ENCODE measurements at places on chromosomes 2 and 18.

- DNase-seq = no peak
Measured at GRCh38 chr2:217337771-217338170, 477.9 kb upstream of the TNP1 start.

- no peak for DNase-seq
Measured at GRCh38 chr18:36950282-36950681, 121.4 kb downstream of the KIAA1328 start.

DNA sequence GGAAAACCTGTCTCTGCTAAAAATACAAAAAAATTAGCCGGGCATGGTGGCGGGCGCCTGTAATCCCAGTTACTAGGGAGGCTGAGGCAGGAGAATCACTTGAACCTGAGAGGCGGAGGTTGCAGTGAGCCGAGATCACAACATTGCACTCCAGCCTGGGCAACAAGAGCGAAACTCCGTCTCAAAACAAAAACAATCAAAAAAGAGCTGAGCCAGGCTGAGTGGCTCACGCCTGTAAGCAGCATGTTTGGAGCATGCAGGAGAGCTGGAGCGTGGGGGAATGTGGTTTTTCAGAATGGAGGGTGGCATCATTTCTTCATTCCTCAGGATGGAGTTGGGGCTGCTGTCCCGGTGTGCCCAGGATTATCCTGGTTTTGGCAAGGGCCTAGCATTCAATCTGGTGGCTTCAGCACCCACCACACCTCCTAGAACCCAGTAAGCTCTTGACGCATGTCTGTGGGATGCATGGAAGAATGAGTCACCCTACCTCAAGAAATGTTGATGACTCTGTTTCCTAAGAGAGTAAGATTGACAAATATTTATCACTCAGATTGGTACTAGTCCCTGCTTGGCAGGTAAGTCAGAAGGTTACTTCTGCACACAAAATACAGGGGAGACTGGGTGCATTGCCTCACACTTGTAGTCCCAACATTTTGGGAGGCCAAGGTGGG is 90.2 kb upstream of the ODC1 start:
- no peak for DNase-seq

GRCh38 chr2:223056701-223057418 is 4.9 kb downstream of the KCNE4 start:
- DNase-seq = no peak

DNA sequence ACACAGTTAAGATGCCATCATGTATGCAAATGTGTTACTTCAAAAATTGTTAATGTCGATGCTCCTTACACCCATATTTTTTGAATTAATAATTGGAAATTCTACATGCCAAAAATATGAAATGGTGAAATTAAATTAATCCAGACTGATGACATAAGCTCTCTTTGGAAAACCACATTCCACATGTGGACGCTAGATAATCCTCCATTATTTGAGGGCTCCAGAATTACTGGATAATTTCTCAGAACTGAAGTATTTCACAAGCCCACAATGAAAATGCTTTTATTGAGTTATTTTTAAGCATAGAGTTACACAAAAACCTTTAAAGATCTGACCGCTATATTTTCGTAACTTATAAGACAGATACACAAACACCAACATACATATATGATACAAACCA is 47.8 kb downstream of the FARSB start:
- DNase-seq = no peak

DNA sequence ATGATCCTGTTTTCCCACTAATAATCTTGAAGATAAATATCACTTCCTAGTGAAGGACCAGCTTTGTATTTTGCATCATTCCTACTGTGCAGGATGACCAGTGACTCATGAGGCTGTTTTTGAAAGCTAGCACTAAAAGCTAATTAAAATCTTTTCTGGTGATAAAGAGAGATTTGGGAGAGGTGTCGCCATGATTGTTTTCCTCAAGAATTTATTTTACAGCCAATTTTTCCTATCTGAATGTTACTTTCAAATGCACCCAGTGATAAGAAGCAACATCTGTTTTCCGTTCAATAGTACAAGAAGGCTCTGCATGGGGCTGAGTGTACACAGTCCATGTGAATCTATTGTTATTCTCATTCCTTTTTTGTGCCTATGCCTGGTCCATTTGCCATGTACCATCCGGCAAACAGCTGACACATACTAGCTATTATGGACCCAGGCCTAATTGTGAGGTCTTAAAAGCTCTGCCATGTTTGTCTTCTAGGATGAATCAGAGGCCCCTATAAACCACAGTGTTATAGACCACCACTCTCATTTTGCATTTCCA is 28.4 kb downstream of the MEIS1 start:
- DNase-seq = no peak

- no peak for DNase-seq
Measured at GRCh38 chr18:34261865-34262780, 37.4 kb upstream of the NOL4 start.

DNA sequence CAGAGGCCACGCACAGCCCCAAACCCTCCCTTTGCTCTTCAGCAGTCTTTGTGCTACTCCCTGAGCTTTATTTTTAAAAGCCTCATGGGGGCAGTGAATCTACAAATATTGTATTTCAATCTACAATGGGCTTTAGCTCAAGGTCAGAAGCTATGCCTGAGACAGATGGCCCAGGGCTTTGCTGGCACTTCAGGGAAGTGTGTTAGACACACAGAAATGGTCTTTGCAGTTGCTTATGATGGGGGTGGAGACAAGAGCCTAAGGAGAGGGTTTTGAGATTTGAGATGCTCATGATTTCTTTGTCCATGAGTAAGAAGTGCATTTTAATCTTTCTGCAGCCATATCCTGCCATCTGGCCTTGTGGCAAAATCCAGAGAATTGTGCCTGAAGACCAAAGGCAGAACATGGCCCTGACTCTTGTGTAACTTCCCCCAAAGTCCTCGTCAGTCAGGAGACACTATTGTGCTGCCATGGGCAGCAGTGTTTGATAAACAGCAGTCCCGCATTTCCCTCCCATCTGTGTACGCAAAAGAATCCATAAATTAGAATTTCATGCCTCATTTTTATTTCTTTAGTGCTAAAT is 92.6 kb downstream of the VAPA start:
- peak; percentile 8 for DNase-seq

- DNase-seq = no peak
Measured at GRCh38 chr2:231820786-231821303, 34.6 kb downstream of the COPS7B start.

DNA sequence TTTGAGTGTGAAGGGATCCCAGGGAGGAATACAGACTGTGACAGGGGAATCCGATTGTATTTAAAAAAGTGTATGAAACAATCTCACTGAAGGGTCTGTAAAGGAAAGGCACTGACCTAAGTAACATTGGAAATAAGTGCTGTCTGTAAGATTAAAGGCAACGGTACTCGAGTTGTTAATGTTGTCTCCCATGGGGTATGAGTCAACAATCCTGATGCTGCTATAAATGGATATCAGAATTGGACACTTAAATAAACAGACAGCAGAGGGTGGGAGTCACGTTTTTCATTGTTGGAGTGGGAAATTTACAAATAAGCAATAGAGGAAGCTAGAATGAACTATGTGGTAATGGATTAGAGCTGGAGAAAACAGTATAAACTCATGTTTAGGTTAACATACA is 452.4 kb upstream of the RGPD4 start:
- no peak for DNase-seq

DNA sequence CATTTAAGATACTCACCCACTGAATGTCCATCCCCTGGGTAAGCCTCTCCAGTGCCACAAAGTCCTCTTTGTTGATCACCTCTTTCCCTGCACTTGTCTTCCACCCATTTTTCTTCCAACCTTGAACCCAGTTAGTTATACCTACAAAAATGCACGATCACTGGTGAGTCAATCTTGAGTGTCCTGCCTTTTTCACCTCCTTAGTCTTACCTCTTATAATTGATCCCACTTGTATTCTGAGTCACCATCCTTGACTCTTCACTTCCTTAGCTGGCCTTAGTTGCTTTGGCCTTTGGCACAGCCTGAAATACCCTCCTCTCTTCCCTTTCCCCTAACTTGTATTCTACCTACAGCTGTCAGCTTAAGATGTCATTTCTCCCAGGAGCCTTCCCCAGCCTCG is 10.2 kb downstream of the RNASEH1 start:
- no peak for DNase-seq

DNA sequence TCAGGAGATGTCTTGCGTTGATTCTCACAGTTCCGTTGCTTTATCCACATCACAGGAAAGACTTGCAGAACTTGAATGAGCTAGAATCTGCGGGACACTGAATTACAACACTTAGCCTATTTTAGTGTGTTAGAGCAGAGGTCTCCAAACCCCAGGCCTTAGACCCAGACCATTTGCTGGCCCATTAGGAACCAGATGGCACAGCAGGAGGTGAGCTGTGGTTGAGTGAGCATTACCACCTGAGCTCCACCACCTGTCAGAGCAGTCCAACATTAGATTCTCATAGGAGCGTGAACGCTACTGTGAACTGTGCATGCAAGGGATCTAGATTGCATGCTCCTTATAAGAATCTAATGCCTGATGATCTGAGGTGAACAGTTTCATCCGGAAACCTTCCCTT is 3.8 kb downstream of the MRPL30 start:
- no peak for DNase-seq

DNA sequence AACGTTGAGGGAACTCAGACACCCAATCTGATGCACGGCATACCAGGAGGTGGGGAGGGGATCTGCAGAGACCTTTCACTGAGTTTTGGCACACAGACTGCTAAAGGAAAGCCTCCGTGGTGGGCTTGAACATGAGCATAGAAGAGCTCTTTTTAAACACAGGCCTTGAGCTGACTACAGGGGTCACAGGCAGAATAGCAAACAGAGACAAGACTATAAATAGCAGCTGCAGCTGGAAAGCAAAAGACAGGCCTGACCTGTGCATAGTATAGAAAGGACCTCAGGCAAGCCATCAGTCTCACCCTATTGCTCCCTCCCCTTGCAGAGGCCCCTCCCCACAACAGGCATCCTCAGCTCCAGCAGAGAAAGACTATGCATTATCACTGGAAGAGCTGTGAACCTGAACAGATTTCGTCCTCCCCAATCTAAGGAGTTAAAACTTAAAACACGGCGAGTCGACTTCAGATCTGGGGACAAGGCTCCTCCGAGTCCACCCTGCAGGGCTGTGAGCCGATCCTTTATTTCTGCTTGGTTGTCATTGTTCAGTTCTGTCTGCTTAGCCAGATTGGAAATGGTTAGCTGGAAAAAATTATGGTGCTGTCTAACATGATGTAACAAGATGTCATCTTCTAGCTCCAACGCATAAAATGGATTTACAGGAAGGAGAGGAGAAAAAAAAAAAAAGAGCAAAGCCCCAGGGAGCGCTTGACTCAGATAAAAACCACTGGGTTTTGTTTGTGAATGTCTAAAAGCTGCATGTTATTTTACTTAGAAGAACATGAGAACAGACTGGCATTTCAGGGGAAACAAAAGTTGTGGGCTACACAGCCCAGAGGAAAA is 25.2 kb upstream of the LCLAT1 start:
- DNase-seq = peak; percentile 59

- no peak for DNase-seq
Measured at GRCh38 chr2:25014631-25015030, 27.2 kb upstream of the EFR3B start.

DNA sequence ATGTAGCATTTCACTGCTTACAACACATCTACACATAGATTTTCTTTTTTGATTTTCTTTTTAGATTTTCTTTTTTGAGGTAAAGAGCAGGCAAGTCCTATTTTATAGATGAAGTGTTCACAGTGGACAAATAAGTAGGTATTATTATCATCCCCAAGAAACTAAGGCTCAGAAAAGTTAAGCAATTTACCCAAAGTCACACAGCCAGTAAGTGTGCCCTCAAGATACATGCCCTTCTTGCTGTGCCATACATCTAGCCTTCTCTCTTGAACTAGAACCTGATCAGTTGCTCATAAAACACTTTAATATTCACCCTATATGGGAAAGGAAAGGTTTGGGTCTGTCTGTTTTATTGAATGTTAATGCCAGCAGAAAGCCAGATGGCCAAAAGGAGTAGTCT is 50.3 kb downstream of the DAPL1 start:
- DNase-seq = no peak

DNA sequence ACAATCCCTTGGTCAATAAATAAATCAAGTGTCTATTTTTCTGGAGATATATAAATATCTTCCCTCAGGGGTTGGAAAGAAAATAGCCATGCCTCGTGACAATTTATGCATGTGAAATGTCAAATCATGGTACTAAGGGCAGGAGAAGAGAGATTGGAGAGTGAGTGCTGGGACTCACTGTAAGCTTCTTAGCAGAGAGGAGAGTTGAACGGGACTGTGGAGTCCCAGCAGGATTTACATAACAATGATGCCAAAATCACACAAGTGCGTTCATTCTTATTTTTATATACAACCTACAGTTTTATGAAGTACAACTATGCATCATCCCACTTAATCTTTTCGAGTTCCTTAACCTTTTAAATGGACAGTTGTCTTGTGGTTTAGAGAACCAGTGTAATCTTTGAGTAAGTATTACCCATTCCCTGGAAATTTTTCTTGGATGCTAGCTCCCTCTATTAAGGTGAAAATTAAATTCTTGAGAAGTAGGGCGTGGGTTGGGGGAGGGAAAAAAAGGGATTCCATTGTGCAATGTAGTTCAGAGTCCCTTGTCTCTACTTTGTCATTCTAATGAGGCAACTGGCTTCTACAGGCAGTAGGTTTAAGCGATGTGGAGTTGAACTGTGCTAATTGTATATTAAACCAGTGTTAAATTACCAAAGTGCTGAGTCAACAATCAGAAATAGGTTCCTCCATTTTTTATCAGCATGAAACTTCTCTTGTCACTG is 143.6 kb upstream of the EPHA4 start:
- no peak for DNase-seq

- DNase-seq = no peak
Measured at GRCh38 chr2:73985308-73986084, 786 bp downstream of the TET3 start.

DNA sequence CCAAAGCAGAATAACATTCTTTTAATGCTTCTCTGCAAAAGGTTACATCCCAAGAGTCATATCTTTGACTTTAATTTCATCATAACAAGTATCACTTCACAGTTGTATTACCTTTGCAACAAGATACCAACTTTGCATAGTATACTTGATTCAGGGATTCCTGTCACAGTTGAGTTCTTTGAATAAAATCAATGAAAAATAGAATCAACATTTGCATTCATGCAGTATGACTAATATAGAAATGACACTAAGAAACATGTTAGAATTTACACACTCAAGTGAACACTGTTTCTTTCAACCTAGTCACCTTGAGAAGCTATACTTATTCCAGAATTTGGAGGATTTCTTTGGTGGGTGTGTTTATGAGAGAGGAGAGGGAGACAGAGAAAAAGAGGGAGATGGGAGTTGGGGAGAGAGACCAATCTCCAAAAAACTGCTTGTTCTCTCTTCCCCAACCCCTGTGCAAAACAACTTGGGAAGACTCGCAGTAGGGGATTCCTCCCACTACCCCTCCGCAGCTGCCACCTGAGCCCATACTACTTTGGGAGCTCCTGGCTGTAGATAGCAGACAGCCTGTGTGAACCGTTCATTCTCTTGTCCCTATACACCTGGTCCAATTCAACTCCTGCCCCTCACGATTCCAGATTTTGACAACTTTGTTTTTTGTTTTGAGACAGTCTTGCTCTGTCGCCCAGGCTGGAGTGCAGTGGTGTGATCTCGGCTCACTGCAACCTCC is 57.7 kb downstream of the PELI1 start:
- DNase-seq = peak; percentile 75

- no peak for DNase-seq
Measured at GRCh38 chr2:172230889-172231401, 128.2 kb upstream of the DLX2 start.
